Activated CD4-positive, CD25-positive, alpha-beta regulatory T cell treated with anti-CD3 and anti-CD28 coated beads, Interleukin-2, amount 50 U/mL, for 16 hours (primary cell): ENCODE measurements at places on chromosomes 3 and 15.

- DNase-seq: no peak
Measured at GRCh38 chr15:61831505-61831921, 228.7 kb downstream of the VPS13C start.

- DNase-seq: no peak
Measured at GRCh38 chr3:190684776-190685175, 170.9 kb downstream of the IL1RAP start.

GRCh38 chr3:144045766-144046165 lies 74.1 kb downstream of the DIPK2A start:
- DNase-seq: no peak

- no peak for DNase-seq
Measured at GRCh38 chr15:37574985-37575384, 359.5 kb upstream of the TMCO5A start.

DNA sequence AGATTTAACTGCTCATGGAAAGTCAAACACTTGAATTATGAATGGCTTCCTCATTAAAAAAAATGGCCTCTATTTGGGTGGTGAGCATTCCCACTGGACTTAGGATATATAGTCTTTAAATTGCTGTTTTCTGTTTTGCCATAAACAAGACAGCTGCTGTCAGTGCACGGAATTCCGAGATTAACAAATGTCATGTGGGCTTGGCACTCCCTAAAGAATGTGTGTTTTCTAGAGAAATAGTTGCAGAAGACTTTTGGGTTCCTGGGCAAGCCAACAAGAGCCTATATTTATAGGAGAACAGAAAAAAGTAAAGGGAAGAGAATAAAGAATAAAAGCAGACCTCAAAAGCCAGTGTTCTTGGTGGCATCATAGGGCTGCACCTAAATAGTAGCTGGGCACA lies 13.6 kb upstream of the TFG start:
- no peak for DNase-seq

- DNase-seq: no peak
Measured at GRCh38 chr3:128803307-128803706, 76.1 kb upstream of the ACAD9 start.

GRCh38 chr3:172291650-172292049 lies 156.6 kb downstream of the GHSR start:
- no peak for DNase-seq
